Stimulated activated CD4-positive, alpha-beta T cell treated with anti-CD3 and anti-CD28 coated beads, Interleukin-15, amount 100 ng/mL, for 1 hour (primary cell): ENCODE measurements at places on chromosomes 11 and 22.

- DNase-seq = no peak
Observed at GRCh38 chr22:34687116-34687515, 378.8 kb upstream of the ISX start.

DNA sequence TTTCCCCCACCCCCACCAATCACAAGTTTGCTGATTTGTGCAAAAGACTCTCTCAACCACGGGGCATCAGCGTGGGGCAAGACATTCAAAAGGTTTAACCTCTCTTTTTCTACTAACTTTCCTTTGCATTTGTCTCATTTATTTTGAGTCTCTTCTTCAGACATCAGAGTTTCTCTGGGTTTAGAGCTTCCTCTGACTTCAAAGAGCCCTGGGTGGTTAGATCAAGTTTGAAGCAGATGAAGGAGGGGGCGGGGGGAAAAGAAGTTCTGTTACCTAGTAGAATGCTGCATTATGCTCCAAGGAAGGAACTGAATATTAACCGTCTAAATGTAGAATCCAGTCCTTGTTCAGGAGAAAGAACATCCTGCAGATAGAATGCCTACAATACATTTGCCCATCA is 24.5 kb downstream of the GAS2 start:
- DNase-seq = no peak

GRCh38 chr11:67071420-67072284 is 15.0 kb downstream of the RHOD start:
- peak; percentile 40 for DNase-seq

DNA sequence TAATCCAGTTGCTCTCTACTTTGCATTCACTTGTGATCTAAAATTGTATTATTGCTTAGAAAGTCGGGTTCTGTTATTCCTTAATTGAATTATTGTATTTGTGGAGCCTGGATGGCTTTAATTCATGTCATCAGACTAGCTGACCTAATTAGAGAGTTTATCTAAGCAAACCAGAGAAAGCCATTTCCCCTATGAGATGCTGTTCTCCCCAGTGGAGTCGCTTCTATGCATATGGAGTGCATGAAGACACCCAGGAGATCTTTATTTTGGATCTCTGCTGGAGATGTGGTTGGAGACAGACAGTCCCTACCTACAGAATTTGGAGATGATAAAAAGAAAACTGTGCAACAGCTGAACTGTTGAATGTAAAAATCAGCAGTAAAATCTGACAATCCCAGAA is 45.2 kb upstream of the MYO18B start:
- no peak for DNase-seq

DNA sequence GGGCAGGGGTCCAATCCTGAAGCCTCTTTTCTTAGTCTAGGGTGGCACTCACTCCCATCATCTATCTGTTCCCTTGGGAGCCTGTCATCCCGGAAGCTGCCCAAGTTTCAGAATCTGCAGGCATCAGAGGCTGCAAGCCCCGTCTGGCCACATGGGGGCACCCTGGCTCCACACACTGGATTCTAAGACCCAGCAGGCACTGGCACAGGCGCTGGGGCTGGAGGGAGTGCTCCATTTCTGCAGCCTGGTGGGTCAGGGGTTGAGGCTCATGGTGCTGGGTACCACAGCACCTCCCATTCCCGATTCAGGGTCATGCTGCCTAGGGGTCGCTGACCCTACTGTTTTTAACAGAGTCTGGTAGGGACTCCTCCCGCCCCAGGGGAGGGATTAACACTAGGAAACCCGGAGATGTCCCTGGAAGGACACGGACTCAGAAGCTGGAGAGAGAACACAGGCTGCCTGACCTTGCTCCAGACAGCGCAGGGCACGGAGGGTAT is 243.9 kb upstream of the SYN3 start:
- DNase-seq = peak; percentile 36

DNA sequence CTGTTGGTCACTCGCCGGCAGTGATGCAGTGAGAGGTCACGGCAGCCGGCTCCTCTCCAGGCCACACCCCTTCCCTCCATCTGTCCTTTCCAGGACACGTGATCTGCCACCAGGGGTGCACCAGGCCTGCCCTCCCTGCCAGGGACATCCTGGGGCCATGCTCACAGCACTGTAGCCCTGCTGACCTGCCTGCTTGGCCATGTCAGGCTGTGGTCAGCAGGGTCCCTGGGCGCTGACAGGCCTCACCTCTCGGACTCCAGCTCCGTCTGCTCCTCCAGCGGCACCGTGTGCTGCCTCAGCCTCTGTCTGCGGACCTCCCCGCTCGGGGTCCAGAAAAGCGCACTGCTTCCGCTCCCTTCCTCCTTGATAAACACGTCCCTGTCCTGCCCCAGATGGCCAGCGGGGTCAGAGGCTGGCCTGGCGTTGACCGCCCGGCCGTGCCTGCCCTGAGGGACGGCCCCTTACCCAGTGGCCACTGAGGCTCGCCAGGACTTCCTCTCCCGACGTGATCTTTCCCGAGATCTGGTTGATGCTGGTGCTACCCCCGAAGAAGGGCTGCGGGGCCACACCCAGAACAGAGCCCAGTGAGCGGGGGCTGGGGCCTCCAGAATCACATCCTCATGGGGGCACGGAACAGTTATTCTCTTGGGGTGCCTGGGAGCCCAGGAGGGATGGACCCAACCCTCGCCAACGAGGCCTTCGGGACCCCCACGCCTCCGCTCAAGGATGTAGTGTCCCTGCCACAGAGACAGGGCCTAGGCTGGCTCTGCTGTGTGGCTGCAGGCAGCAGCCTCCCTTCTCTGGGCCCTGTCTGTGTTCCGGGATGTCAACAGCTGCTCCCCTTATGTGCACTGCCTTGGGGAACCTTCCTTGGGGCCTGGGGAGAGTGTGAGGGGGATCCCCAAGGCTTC is 36.3 kb upstream of the CARS1 start:
- DNase-seq = no peak

- DNase-seq = no peak
Observed at GRCh38 chr22:48804811-48805301, 1022.8 kb downstream of the BRD1 start.

GRCh38 chr22:32636884-32637283 is 162.3 kb downstream of the FBXO7 start:
- DNase-seq = no peak

DNA sequence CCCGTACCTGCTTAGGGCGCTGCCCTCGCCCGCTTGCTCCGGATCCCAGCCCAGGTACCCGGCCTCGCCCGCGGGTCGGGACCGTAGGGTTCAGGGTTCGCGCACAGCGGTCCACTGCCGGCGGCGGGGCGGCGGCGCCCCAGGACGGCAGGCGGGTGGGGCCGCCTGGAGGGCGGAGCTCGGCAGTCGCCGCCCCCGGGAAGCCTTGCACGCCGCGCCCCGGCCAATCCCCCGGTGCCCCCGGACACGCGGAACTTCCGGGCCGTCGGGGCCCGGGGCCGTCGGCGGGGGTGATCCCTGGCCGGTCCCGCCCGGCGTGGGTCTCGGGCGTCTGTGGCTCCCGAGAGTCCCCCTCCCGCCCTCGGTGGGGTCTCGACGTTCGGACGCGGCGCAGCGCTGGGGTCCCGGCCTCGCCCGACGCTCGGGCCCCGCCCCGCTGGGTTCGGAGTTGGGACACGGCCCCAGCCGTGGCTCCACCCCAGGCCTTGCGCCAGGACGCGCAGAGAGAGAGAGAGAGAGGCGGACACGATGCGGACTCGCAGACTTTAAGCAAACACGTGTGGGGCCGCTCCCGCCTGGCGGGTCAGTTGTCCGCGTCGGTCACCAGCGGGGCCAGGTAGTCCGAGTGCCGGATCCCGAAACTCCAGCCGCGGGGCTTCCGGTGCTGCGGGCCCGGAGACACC is at the start of gene TYMP:
Gene TYMP (minus strand): TSS at position 116 of the 683 bp plus-strand sequence. CDS start 303 bp downstream, outside the sequence.
- peak; percentile 64 for DNase-seq

DNA sequence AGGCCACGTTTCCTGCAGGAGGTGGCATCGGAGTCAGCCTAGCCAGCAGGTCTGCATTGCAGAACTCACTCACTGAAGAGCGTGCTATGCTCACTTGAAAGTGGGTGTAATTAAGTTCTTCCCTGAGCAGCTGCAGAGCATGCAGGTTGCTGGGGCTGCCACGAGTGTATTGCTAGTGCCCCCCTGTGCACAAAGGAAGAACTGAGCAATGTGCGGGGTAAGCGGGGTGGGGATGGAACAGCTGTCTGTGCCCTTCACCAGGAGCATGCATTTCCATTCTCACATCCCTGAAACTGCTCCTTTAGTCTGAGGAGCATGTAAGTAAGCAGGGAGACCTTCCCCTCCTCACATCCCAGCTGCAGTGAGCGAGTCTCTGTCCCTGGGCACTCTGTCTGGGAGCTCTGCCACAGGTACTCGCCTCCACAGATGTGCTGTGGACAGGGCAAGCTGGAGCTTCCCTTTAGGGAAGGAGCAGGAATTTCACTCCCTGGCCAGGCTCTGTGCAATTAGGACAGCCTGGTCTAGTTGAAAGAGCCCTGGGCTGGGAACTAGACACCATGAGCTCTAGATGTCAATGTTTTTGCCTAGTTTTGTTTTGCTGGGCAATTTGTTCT is 1031.8 kb downstream of the NTM start:
- DNase-seq = no peak

DNA sequence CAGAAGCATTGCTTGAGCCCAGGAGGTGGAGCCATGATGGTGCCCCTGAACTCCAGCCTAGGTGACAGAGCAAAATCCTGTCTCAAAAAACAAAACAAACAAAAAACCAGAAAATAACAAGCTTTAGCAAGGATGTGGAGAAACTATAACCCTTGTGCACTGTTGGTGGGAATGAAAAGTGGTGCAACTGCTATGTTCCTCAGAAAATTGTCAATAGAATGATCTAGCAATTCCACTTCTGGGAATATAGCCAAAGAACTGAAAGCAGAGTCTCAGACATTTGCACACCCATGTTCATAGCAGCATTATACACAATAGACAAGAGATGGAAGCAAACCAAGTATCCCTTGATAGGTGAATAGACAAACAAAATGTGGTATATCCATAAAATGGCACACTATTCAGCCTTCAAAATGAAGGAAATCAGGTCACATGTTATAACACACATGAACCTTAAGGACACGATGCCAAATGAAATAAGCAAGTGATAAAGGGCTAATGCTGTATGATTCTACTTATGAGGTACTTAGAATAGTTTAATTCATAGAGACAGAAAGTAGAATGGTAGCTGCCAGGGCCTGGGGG is 15.9 kb downstream of the KLHL22 start:
- DNase-seq = no peak

- no peak for DNase-seq
Observed at GRCh38 chr11:125514336-125515101, 18.5 kb upstream of the FEZ1 start.

GRCh38 chr11:102883141-102883540 is 8.4 kb upstream of the MMP12 start:
- no peak for DNase-seq

GRCh38 chr22:46730568-46731245 is 7.3 kb downstream of the CERK start:
- DNase-seq = no peak

- no peak for DNase-seq
Observed at GRCh38 chr22:19974935-19975706, 33.5 kb upstream of the TXNRD2 start.

- no peak for DNase-seq
Observed at GRCh38 chr11:64845129-64845775, 799 bp upstream of the CDC42BPG start.

DNA sequence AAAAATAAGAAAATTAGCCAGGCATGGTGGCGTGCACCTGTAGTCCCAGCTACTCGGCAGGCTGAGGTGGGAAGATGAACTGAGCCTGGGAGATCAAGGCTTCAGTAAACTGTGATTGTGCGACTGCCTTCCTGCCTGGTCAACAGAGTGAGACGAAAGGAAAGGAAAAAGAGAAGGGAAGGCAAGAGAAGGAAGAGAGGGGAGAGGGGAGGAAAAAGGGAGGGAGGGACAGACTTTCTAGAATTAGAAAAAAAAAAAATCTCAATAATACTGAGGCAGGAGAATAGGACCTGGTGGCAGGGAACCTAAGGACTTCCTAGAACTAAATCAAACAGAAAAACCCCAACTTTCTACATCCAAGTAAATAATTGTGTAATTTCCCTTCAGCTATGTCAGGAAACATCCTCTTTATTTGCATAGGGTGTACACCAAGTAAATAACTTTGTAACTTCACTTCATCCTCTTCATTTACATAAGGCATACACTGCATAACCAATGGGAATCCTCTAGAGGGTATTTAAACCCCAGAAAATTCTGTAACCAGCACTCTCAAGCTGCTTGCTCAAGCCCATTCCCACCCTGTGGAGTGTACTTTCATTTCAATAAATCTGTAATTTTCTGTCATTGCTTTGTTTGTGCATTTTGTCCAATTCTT is 8.7 kb downstream of the SBF2 start:
- no peak for DNase-seq

DNA sequence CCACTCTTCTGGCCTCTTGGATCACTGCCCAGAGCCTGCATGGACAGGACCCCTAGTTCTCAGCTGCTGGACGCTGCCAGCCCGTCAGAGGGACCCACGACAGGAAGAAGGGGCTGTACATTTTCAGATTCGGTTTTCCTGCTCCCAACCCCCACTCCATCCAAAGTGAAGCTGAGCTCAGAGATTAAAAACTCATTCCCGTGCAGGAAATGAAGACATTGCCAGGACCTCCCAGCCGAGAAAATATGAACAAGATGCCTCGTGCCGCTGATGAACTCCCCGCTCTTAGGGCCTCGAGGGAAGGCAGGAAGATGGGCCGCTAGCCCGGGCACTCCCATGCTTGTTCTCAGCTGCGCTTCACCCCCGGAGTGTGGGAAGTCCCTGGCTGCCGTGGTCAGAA is 36.1 kb downstream of the RPUSD4 start:
- DNase-seq = no peak

DNA sequence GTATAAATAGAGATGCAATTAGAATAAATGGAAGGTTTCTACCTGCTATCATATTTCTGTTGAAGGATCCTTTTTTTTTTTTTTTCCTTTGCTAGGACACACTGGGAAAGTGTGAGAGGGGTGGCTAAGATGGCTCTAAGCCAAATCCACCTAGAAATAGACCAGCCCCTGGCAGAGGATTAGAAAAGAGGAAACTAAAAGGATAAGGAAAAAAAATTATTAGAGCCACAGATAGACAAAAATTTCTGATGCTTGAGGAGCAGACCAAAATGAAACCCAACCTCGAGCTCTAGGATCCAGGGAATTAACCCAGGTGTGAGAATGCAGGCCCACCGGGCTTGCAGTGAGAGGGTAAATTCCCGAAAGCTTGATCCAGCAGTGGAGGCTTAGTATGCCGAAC is 262.3 kb downstream of the CADM1 start:
- no peak for DNase-seq

GRCh38 chr22:44383064-44383575 is 70.4 kb upstream of the SHISAL1 start:
- no peak for DNase-seq

DNA sequence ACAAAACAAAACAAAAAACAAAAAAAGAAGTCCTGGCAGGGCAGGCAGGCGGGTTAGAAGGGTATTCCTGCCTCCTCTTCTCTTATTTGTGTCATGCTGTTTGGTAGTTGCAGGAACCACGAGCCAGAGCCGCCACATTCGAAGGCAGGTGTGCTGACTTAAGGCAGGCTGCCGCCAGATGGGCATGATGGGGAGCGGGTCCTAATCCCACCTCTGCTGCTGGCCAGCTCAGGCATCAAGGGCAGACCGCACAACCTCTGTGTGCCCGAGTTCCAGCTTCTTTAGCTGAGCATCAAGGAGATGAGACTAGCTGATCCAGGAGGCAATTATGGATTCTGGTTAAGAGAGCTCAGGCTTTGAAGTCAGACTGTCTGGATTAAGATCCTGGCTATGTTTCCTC is 12.1 kb downstream of the OAF start:
- DNase-seq = no peak
